ENCODE measurements at places on chromosomes 11 and 22.
A peak's percentile ranks its signal among the peaks of the same experiment; 100 is the strongest.

- DNase-seq, result no peak
Measured at GRCh38 chr11:134646561-134646960, 234.5 kb upstream of the B3GAT1 start.

GRCh38 chr11:78982473-78982872 lies 407.8 kb upstream of the NARS2 start:
- DNase-seq, result no peak

DNA sequence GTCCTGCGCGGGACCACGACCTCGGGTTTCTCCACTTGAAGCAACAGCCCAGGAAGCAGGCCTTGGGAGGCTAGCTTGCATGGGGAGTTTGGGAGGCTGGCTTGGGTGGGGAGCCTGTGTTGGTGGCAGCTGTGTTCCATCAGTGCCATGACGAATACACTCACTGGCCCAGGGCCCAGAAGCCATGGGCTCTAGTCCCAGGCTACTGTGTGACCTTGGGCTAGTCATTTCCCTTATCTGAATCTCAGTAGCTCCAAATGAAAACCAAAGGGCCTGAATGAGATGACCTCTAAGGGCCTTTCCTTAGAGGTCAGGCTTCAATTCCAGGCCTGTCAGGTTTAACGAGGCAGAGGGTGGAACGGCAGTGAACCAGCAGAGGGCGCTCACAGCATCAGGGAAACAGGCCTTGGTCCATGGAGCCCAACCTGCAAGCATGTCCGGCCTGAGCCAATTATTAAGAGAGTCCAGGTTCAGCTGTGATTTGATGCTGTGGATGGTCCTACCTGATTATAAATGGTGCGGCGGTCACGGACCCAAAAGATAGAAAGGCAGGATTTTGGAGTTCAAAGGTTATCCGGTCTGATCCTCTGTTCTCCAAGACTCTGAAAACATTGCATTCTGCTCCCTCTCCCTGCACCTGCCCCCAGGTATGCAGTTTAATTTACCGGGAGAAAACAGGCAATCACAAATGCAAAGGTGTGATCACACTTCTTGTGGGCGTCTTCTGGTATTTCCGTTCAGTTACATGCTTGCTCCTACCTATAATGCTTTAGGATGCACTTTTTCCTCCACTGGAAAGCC lies 15.9 kb downstream of the PTPN5 start:
- DNase-seq, result peak; percentile 52

GRCh38 chr11:6746086-6746618 lies 25.6 kb downstream of the OR2AG2 start:
- DNase-seq, result no peak

DNA sequence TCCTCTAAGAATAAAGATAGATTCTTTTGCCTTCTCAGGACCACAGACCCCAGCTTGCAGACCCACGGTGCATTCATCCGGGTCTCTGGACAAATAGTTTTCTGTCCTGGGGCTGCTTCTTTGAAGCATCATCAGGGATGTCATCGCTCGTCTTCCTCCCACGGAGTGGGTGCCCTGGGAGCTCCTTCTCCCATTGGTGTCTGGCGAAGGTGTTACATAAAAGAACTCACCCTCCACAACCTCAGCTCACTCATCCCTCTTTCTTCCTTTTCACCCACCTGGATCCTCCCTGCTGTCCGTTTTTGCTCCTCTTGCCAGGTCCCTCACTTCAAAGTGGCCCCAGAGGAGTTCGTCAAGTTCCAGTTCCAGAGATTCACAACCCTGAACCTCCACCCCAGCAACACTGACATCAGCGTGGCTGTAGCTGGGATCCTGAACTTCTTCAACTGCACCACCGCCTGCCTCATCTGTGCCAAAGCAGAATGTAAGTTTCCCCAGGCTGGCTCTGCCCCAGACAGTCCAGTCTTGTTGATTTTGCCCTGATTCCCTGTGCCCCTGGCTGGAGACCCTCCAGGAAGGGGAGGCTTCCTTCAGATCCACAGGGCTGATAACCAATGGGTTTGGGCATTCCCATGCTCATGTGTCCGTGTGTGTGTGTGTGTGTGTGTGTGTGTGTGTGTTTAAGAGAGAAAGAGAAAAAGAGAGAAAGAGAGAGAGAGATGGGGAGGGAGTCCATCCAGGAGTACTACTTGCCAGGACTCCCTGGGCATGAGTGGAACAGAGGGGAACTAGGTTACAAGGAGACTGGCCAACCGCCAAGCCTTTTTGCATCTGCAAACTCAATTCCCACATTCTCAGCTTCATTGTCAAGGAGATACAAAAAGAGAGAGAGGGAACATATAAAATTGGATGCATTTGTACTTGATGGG lies 204.2 kb upstream of the TBCEL start:
- no peak for DNase-seq

GRCh38 chr11:68402355-68403031 lies 58.1 kb upstream of the PPP6R3 start:
- no peak for DNase-seq

DNA sequence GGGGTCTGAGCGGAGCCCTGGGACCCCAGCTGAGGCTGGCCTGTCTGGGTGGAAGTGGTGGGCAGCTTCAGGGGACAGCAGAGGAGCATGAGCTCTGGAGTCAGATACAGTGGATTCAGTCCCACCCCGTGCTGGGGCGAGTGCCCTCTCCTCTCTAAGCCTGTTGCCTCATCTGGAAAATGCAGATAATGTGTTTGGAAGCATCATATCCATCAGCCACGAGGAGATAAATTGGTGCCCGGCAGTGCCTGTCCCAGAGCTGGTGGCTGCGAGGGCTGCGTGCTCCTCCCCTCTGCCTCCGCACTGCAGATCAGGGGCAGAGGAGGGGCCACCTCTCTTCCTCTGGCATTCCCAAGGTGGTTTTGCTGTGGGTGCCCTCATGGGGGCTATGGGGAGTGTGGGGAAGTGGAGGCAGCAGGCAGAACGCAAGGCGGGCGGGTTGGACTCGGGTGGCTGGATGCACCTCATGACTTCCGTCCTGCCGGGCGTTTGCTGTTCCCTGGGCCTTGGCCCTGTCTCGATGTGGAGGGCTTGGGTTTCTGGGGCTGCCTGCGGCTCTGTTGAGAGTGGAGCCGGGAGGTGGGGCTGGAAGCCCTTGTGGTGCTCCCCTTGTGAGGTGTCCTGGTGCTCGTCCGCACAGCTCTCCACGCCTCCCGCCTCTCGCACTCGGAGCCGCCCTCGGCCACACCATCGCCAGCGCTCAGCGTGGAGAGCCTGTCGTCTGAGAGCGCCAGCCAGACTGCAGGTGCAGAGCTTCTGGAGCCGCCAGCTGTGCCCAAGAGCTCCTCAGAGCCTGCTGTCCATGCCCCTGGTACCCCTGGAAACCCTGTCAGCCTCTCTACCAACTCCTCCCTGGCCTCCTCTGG lies 20.9 kb downstream of the MICALL1 start:
- DNase-seq, result no peak

DNA sequence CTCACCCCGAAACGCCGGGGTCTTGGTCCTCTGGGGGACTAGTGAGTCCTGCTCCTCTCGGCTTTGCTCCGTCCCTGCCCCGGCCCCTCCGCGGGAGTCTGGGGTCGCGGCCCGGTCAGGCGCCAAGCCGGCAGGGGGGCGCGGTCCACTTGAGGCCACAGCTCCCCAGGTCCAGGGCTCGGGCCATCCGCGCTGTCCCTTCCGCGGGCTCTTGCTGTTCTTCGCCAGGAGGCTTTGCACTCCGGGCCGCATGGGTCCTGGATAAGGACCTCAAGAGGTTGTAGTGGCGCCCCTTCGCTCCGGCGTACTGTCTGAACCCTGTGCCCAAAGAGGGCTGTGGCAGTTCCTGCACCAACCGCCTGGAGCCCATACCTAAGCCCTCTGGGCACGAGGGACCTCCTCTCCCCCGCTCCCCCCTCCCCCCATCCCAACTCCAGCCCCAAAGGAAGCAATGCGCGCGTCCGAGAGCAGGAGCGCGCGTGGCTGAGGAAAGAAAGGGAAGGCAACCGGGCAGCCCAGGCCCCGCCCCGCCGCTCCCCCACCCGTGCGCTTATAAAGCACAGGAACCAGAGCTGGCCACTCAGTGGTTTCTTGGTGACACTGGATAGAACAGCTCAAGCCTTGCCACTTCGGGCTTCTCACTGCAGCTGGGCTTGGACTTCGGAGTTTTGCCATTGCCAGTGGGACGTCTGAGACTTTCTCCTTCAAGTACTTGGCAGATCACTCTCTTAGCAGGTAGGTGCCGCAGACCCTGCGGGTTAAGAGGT lies at the start of gene ADM:
ADM (plus strand) TSS at position 579 of the 767 bp plus-strand sequence. CDS start 628 bp downstream, outside the sequence.
- peak; percentile 92 for DNase-seq

DNA sequence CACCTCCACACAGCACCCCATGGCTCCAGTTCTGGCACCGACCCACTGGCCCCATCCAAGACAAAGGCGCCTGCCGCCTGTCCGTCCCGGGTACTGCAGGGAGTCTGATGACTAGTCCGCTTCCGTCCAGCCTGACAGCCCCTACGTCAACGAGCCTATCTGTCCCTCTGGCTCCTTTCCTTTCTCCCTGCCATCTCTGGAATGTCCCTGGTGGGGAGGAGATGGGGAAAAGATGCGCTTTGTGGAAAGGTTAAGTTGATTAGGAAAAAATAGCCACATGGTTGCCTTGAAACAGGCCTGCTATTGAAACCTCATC lies 10.4 kb downstream of the PDGFB start:
- DNase-seq, result peak; percentile 72

- no peak for DNase-seq
Measured at GRCh38 chr11:126281666-126282175, 1.2 kb upstream of the TIRAP start.

- no peak for DNase-seq
Measured at GRCh38 chr11:129237456-129237855, 45.3 kb upstream of the ARHGAP32 start.

DNA sequence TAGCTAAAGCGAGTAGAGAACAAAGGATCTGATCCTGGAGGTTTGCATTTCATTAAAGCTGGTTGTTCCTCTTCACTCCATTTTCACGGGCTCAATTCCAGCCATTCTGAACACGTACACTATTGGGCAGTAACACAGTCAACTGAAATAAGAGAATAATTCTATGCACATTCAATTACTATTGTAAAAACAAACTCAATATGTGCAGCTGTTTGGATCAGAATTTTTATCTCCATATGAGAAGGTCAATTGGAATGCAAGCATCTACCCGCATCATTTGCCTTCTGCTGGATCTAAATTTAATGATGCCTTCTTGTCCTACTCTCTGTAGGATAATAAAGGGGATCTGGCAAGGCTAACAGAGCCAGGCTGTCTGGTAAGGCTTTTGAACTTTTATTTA lies 562.8 kb upstream of the CCDC179 start:
- peak; percentile 33 for DNase-seq

GRCh38 chr22:29693161-29693560 lies 26.6 kb upstream of the CABP7 start:
- DNase-seq, result no peak

GRCh38 chr11:34855021-34855753 lies 61.0 kb downstream of the APIP start:
- no peak for DNase-seq

GRCh38 chr22:48680601-48681000 lies 1147.1 kb downstream of the BRD1 start:
- DNase-seq, result no peak

DNA sequence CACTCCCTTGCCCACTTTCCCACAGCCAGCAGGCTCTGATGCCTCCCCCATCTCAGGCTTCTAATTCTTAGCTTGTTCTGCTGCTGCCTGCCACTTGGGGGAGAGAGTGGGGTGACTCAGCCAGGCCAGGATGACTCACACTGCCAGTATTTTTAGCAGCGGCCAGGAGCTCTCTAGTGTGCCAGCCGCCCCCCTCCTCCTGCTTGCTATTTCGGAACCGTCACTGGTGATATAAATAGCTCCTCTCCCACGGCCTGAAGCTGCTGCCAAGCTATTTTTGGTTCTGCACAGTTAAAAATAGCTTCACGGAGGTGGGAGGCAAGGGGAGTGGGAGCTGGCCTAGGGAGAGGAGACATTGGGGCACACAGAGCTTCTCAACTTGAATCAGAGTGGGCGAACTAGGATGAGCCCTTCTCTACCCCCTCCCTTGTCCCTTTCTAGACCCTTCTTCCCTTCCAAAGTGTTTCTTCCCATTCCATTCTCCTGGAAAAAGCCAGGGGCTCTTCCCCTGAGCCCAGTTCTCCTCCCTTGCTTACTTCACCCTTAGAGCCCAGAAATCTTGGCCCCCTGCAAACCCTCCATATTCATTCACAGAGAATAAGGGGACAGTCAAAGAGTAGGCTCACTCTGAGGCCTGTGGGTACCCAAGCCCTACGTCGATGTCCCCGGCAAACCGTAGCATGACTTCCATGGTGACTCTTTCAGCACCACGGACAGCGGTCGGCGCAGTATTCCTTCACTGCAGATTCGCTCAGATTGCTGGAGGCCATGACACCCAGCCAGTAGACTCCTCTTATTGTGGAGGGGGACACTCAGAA lies 2.5 kb upstream of the NPAS4 start:
- DNase-seq, result peak; percentile 96

GRCh38 chr11:46236918-46237247 lies 40.6 kb upstream of the CREB3L1 start:
- DNase-seq, result no peak

GRCh38 chr22:44192816-44193534 lies 12.2 kb downstream of the PARVG start:
- no peak for DNase-seq

DNA sequence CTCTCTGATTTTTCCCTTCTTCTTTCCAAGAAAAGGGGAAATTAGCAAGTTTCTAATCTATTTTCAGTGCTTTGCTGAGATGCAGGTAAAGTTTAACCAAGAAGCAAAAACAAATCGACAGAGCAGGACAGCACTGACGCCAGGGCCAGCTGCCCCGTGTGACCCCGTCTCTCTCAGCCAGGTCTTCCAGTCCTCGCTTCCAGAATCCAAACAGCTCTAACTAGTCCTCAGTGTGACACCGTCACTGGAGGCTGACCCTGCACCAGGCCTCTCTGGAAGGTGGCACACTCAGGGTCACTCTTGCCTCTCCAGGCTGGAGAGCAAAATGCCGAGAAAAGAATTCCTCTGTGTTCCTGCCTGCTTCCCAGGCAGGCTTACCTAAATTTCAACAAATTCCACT lies 44.8 kb downstream of the SHANK2 start:
- DNase-seq, result no peak

- DNase-seq, result no peak
Measured at GRCh38 chr22:21445437-21446127, 21.6 kb upstream of the TMEM191C start.

DNA sequence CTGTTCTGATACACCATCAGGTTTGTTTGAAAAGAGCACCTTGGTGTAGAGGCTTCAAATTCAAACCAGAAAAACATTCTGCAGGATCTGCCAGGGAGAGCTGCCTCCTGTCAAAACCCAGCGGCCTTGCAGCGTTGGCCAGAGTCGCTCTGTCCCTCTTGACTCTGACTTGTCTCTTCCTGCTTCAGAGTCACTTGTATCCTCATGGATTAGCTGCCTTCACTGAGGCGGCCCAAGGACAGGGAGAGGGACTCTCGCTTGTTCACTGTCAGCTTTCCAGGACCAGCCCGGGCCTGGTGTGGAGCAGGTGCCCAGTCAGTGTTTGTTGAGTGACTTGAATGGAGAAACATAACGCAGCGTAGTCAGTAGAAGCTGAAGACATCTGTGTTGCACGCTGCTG lies 18.0 kb downstream of the TBC1D22A start:
- no peak for DNase-seq
